ENCODE measurements at places on chromosomes 2 and 18.

DNA sequence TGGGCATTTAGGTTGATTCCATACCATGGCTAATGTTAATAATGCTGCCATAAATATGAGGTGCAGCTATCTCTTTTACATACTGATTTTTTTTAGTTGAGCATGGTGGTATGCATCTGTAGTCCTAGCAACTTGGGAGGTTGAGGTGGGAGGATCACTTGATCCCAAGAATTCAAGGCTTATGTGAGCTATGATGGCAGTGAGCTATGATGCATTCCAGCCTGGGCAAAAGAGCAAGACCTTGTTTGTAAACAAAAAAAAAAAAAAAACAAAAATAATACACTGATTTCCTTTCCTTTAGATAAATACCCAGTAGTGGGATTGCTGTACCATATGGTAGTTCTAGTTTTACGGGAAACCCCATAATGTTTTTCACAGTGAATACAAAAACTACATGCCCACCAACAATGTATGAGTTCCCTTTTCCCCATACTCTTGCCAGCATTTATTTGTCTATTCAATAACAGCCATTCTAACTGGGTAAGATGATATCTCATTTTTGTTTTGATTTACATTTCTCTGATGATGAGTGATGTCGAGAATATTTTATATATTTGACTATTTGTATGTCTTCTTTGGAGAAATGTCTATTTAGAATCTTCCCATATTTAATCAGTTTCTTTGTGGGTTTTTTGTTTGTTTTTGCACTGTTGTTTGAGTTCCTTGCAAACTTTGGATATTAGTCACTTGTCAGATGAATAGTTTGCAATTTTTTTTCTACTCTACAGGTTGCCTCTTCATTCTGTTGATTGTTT is 281.0 kb upstream of the KYNU start:
- no peak for DNase-seq

- no peak for DNase-seq
These were observed 464.5 kb downstream of the IRS1 start for GRCh38 chr2:226334981-226335720.

- no peak for DNase-seq
These were observed 47.6 kb downstream of the PLB1 start for GRCh38 chr2:28543316-28544035.

DNA sequence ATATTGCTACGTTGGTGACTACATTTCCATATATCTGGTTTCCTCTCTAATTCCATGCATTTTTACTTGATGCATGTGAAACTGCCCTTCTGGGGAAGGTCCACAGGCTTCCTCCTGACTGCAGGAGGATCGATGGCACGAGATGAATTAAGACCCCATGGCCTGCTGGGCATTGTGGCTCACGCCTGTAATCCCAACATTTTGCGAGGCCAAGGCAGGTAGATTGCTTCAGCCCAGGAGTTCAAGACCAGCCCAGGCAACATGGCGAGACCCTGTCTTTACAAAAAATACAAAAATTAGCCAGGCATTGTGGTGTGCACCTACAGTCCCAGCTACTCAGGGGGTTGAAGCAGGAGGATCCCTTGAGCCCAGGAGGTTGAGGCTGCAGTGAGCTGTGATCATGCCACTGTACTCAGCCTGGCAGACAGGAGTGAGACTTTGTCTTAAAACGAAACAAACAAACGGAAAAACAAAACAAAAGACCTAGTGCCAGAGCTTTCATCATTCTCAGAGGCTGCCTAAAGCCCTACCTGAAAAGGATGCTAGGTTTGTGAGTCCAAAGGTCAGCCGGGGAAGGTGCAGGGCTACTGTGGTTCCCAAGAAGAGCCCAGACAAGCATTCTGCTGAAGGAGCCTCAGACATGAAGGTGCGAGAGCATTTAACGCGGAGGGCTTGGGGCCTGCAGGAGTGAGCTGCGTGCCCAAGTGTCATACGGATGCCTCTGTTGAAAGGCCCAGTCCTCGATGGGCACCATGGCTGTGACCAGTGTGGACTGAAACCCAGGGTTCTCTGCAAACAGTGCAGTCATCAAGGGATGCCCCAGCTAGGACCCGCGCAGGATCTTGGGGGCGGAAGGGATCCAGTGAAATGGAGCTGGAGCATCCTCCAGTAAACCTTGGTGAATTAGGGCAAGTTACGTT is 21.6 kb downstream of the GPR55 start:
- no peak for DNase-seq

GRCh38 chr2:220575963-220576362 is 948.5 kb downstream of the SLC4A3 start:
- DNase-seq: no peak

GRCh38 chr2:72921088-72921851 is 4.0 kb downstream of the EMX1 start:
- no peak for DNase-seq

- no peak for DNase-seq
These were observed 14.5 kb upstream of the LPIN2 start for GRCh38 chr18:3027370-3027891.

DNA sequence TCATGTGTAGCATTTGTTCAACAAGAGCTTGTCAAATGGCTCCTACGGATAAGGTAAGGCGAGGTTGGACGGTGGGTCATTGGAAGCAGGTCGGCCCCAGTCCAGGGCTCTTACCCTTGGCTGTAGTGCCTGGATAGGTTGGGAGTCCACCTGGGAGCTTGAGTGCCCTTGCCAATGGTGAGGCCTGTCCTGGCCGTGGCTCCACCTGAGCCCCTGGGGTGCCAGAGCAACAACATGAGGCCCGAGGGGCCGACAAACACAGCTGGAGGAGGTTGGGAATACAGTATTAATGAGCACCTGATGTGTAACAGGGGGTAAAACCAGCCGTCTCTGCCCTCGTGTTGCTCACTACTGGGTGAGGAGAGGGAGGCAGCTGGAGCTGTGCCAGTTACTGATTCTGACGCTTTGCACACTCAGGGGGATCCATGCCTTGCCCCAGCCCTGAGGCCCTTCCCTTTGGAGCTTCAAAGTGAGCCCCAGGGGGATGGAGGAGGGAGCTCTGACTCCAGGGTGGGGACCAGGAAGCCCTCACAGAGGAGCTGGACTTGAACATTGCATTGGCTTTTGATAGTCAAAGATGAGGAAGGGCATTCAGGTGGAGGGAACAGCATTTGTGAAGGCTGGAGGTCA is 87.2 kb downstream of the RHOB start:
- no peak for DNase-seq

GRCh38 chr2:98438190-98439133 is 6.2 kb upstream of the INPP4A start:
- DNase-seq: no peak

GRCh38 chr2:24832521-24832920 is 39.3 kb downstream of the CENPO start:
- no peak for DNase-seq

GRCh38 chr18:6486764-6487426 is 72.2 kb upstream of the L3MBTL4 start:
- no peak for DNase-seq

All from NCI-H1694 treated with DMSO at 0.1 percent for 48 hours (cell line).